ENCODE measurements at places on chromosomes 16 and 17.

DNA sequence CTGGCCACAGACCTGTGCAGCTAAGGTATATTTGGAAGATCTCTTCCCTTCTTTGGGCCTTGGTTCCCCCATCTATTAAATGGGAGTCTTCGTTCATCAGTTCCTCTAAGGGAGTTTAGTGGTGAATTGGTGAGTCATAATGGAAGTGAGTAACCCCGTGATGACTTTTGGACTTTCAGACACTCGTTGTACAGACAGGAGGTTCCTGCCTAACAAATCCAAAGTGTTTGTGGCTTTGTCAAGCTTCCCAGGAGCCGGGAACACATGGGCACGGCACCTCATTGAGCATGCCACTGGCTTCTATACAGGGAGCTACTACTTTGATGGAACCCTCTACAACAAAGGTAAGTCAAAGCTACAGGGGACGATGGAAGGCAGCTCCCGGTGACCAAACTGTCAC, 40.4 kb downstream of the WSCD1 start:
- DNase-seq = no peak

DNA sequence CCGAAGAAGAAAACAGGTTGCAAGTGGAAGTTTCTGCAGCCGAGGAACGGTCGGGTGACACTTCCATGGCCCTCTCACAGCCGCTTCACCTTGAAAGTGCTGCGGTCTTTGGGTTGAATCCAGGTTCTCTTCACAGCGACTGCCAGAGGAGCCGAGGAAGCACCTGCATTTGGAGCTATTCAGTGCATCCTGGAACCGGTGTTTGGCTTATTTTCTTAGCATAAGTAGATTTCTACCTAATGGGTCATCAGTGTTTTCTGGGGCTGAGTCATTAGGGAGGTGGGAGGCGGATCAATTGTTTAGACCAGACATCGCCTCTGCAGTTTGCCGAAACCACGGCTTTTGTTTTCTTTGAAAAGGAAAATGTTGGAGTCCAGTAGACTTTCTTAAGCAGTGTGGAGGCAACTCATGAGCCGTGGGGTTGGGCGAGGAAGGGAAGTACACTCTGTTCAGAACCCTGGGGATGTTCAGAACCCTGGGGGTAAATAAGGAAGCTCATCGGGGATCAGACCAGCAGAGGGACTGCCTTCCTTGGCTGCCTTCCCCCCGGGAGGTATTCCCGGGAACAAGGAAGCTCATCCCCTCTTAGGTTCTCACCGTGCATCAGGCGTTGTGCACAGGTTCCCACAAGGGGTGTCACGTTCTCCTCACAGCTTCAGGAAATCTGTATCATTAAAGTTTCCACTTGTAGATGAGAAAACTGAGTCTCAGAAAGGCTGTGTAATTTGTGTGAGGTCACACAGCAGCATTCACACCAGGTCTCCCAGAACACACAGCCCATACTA, 361.5 kb downstream of the SNX29 start:
- no peak for DNase-seq

DNA sequence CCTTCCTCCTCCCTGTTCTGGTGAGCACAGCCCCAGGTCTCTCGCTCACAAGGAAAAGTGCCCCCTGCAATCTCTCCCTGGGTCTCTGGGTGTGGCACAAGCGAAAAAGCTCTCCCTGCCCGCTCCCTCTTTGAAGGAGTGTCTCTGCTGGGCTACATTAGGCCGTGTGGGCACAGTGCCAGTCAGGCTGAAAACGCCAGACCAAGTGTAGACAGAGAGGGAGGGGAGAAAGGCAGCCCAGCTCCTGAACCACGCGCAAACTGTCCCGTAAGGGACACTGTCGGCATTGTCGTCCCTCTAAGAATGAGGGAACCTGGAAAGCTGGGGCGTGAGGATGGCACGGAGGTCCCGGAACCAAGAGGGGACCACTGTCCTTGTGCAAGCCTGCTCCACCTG, 3.9 kb downstream of the SMIM5 start:
- no peak for DNase-seq

DNA sequence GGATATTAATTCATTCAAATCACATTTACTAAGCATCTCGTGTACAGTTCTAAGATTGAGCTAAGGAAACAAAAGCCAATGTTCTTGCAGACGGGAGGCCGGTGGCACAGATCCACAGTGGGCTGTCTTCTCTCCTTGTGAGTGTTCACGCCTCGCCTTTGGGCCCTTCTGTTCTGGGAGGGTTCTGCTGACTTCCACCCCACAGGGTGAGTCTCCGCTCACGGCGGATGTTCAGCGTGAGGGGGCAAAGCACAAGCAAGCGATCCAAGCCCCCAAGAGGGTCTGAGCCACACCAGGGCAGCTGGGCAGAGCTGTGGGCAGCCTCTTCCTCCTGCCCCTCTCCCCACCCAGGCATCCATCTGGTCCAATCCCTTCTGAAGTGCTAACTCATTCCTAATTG, 84.3 kb upstream of the DOC2B start:
- no peak for DNase-seq

GRCh38 chr16:61179561-61179960, 856.7 kb downstream of the CDH8 start:
- no peak for DNase-seq
